Fibroblast of lung (primary cell): ENCODE measurements at places on chromosomes 12 and 14. TPM values are rescaled to one million over a fixed set of nuclear protein-coding genes. Genes with fewer than 3 reads are reported as not detected.

Gene MMP19
- 3.3 and 7.1 TPM in 2 replicates for total RNA-seq

DNA sequence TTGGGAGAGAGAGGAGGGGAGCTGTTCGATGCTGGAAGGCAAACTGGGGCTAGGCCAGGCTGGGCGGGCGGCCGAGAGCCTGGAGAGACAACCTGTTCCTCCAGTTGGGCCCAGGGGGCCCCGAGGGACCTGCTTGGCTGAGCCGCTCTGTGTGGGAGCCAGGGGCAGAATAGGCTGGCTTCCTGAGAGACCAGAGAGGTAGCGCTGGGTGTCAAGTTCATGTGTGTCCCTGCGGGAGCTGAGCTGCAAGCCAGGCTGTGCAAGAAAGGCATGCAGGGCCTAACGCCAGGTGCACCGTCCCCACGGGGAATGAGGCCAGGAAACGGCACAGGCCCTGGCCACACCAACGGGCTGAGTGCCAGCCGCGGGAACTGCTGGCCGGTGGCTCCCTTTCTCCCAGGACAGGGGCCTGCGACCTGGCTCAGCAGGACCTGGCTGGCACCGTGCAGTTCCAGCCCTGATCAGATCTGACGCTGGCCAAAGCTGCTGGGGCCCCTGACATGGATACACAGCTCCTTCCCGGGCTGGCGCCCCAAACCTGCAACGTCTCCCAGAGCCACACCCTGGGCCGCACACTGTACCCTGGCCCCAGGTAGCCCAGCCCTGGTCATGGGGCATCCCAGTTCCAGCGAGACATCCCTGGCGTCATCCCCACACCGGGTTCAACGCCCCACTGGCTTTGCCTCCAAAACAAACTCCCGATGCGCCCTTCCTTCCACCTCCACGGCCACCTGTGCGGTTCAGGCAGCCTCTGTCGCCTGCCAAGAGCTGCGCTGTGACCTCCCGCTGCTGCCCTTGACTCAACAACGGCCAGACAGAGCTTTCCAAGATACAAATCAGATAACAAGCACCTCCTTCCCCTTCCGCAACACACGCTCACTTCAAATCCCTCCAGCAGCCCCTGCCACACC, 65.0 kb downstream of the RFLNA start:
- H3K4me1 ChIP-seq = no peaks in the 10 kb centered on the region
- no peak for DNase-seq
- no peaks in the 10 kb centered on the region for H3K27me3 ChIP-seq

- H3K27me3 ChIP-seq = no peaks in the 10 kb centered on the region
- H3K4me1 ChIP-seq = peaks cover 3% of the 10 kb centered on the region
- peak overlapping the region; percentile 92 for H3K4me3 ChIP-seq
- no peaks in the 10 kb centered on the region for H3K36me3 ChIP-seq
- DNase-seq = peak; percentile 66
Measured at GRCh38 chr12:31589904-31590641, 863 bp downstream of the DENND5B start.

GRCh38 chr14:76268700-76269099, 107.2 kb upstream of the ESRRB start:
- no peak for DNase-seq
- H3K36me3 ChIP-seq = no peaks in the 10 kb centered on the region
- no peak overlapping the region for H3K4me3 ChIP-seq
- peaks cover 6% of the 10 kb centered on the region for H3K27me3 ChIP-seq

DNA sequence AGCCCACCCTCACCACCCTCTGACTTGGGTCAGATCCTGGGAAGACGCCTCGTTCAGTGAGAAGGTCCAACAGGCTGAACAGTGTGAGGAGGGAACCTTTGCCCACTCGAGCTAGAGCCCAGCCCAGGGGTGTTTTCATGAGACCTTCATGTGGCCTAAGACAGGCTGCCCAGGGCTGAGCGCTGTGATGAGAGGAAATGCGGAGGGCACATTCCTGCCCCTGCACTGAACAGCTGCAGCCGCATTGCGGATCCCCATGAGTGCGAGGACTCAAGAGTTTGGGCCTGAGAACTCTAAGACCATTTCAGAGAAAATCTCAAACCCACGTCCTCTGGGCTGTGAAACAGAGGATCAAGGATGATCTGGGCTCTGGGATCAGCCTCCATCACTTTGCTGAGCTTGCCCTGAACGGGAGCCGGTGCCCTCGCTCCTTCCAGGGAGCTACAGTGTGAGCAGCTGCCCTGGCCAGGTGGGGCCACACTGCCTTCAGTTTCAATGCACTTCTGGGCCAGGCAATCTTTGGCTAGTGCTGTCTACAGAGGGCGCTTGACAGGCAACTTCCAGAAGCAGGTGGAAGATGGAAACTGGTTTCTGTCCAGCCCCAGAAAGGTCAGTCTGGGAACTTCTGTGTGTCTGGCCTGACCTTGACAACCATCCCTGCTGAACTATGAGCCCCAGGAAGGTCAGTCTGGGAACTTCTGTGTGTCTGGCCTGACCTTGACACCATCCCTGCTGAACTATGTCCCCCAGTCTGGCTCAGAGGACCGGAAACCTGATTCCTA, 43.5 kb upstream of the P2RX7 start:
- peaks cover 2% of the 10 kb centered on the region for H3K27me3 ChIP-seq
- DNase-seq = no peak
- H3K4me3 ChIP-seq = no peak overlapping the region
- no peaks in the 10 kb centered on the region for H3K36me3 ChIP-seq
- no peak overlapping the region for H3K27ac ChIP-seq
- no peaks in the 10 kb centered on the region for H3K4me1 ChIP-seq

GRCh38 chr12:53005215-53005985, 856 bp upstream of the EIF4B start:
- peaks cover 2% of the 10 kb centered on the region for H3K4me1 ChIP-seq
- no peaks in the 10 kb centered on the region for H3K27me3 ChIP-seq
- H3K4me3 ChIP-seq = peak overlapping the region; percentile 88
- H3K27ac ChIP-seq = peak overlapping the region; percentile 89

Gene SIX4
- total RNA-seq = 9.2 and 18.3 TPM in 2 replicates

DNA sequence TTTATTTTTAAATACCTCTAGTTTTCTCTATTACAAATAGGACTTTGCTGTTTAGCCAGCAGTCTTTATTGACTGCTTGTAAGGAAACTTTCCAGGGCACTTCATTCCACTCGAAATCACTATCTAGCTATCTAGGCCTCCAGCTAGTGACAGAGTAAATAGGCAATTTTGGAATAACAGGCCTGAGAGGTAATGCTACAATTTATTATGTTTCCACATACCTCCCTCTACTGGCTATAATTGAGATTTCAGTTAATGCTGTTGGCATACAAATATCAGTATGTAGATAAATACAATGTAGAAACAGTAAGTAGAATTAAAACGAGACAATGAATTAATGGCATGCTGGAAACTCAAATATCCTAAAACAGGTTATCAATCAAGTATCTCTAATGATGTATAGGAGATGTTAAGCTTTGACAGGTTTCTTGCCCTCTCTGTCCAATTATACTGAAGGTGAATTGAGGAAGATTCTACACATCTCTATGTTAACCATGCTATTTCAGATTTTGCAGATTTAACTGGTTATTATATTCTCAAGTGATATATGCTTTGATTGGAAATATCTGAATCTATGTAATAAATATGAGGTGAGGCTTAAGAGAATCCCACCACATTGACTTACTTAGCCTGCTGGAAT, 7.2 kb downstream of the DTD2 start:
- no peaks in the 10 kb centered on the region for H3K4me1 ChIP-seq
- peaks cover 1% of the 10 kb centered on the region for H3K36me3 ChIP-seq
- peak; percentile 65 for DNase-seq
- H3K4me3 ChIP-seq = no peak overlapping the region
- H3K27ac ChIP-seq = no peak overlapping the region

Gene SLC17A8
- not detected in 2 replicates for total RNA-seq

Gene KCNA5
- not detected in 2 replicates for total RNA-seq

- H3K4me3 ChIP-seq = no peak overlapping the region
- peak overlapping the region; percentile 46 for H3K27ac ChIP-seq
- H3K4me1 ChIP-seq = no peaks in the 10 kb centered on the region
- DNase-seq = peak; percentile 95
- no peaks in the 10 kb centered on the region for H3K36me3 ChIP-seq
- H3K27me3 ChIP-seq = no peaks in the 10 kb centered on the region
Measured at GRCh38 chr12:121949648-121950397, 31.4 kb downstream of the CFAP251 start.

DNA sequence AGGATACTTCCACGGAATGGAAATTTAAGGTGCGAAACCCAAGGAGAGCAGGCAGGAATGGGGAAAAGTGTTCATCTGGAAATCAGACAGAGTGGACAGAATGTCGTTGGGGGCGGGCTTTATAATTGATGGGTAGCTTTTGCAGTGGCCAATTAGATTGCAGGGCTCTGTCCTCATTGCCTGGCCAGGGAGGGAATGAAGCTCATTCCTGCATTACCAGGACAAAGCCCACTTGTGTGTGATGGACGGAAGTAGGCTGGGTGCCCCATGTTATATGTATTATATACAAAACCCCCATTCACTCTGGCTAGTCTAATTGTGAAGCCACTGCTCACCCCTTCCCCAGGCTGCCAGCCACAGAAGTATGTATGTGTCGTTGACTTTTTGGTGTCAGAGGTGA, 23.6 kb downstream of the ZNF664 start:
- H3K27ac ChIP-seq = no peak overlapping the region
- peaks cover 12% of the 10 kb centered on the region for H3K4me1 ChIP-seq
- no peak for DNase-seq
- H3K4me3 ChIP-seq = no peak overlapping the region
- no peaks in the 10 kb centered on the region for H3K27me3 ChIP-seq

GRCh38 chr14:24251880-24252288, 9.5 kb upstream of the TINF2 start:
- H3K36me3 ChIP-seq = no peaks in the 10 kb centered on the region
- DNase-seq = no peak
- no peak overlapping the region for H3K27ac ChIP-seq
- no peak overlapping the region for H3K4me3 ChIP-seq

GRCh38 chr14:105026033-105026785, 5.3 kb upstream of the CDCA4 start:
- H3K27me3 ChIP-seq = no peaks in the 10 kb centered on the region
- H3K4me1 ChIP-seq = peaks cover 8% of the 10 kb centered on the region
- no peak for DNase-seq
- H3K4me3 ChIP-seq = no peak overlapping the region
- no peak overlapping the region for H3K27ac ChIP-seq

DNA sequence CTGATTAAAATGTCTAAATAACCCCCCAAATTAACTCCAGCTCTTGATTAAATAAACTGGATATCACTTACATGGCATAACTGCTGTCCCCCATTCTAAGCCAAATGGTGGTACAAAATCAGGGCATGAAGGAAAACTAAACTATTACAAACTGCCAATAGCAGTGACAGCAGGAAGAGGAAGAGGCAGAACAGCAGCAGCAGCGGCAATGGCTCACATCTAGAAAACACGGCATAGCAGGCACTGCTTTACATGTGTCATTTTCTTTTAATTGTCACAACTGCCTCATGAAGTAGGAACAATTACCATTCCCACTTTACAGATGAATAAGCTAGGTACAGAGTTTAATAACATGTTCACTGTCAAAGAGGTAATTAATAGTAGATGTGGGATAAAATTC, 92.0 kb downstream of the EPS8 start:
- H3K4me3 ChIP-seq = no peak overlapping the region
- H3K36me3 ChIP-seq = no peaks in the 10 kb centered on the region
- peaks cover 23% of the 10 kb centered on the region for H3K4me1 ChIP-seq
- no peak overlapping the region for H3K27ac ChIP-seq

- no peak overlapping the region for H3K4me3 ChIP-seq
- no peaks in the 10 kb centered on the region for H3K4me1 ChIP-seq
- H3K27me3 ChIP-seq = no peaks in the 10 kb centered on the region
Measured at GRCh38 chr12:106715582-106715981, 58.9 kb upstream of the RIC8B start.

DNA sequence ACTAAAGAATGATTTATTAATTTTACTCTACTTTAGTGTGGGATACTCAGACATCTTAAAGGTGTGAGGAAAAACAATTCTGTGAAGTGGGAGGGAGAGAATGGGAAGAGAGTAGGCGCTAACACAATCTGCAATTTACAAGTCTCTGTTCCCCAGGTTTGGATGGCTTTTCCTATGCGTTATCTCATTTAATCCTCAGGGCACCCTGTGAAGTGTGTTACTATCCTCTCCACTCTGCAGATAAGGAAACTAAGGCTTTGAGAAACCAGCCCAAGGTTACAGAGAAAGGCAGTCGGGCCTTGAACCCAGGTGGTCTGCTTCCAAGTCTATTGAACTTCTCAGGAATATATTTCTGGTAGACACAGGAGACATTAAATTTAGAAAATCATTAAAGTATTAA, 36.2 kb upstream of the TUBA1C start:
- no peak for DNase-seq
- no peak overlapping the region for H3K27ac ChIP-seq
- H3K4me1 ChIP-seq = peaks cover 12% of the 10 kb centered on the region
- H3K36me3 ChIP-seq = no peaks in the 10 kb centered on the region

DNA sequence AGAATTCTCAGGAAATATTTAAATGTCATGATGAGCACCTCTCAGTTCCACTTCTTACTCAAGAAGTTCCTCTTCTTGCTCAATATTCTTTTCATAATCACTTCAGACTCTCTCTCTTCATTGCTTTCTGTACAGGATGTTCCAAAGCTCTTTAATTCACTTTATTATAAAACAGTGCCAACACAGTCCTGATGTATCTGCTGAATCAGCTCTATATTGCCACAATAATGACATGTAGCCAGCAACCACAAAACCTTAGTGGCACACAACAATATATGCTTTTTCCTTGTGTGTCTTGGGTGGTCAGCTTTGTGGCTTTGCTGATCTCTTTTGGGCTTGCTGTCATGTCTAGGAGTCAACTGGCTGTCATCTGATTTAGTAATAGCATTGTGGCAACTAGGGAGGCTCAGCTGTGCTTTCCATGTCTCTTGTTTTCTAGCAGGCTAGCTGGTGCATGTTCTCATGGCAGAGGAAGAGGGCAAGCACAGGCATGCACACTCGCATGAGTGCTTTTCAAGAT, 52.8 kb upstream of the SLC2A13 start:
- H3K27me3 ChIP-seq = no peaks in the 10 kb centered on the region
- H3K36me3 ChIP-seq = no peaks in the 10 kb centered on the region
- no peaks in the 10 kb centered on the region for H3K4me1 ChIP-seq
- no peak overlapping the region for H3K27ac ChIP-seq

GRCh38 chr12:94401326-94401725, 58.3 kb downstream of the CEP83 start:
- no peaks in the 10 kb centered on the region for H3K27me3 ChIP-seq
- no peak overlapping the region for H3K27ac ChIP-seq
- H3K36me3 ChIP-seq = no peaks in the 10 kb centered on the region
- no peak for DNase-seq
- no peak overlapping the region for H3K4me3 ChIP-seq

Gene GUCY2C
- total RNA-seq = not detected in 2 replicates

Gene KCNH5
- 0.83 and 1.0 TPM in 2 replicates for total RNA-seq

Gene GALNT8
- total RNA-seq = under 0.01 TPM in 2 replicates

Gene LDHB
- 628 and 699 TPM in 2 replicates for total RNA-seq

GRCh38 chr14:75805646-75806045, 144.6 kb downstream of the TTLL5 start:
- no peaks in the 10 kb centered on the region for H3K4me1 ChIP-seq
- H3K27ac ChIP-seq = no peak overlapping the region
- no peaks in the 10 kb centered on the region for H3K36me3 ChIP-seq
- no peak overlapping the region for H3K4me3 ChIP-seq
- no peak for DNase-seq

GRCh38 chr12:106973545-106973944, 13.4 kb downstream of the MTERF2 start:
- H3K27ac ChIP-seq = no peak overlapping the region
- H3K27me3 ChIP-seq = no peaks in the 10 kb centered on the region
- H3K4me3 ChIP-seq = no peak overlapping the region
- H3K36me3 ChIP-seq = peaks cover 6% of the 10 kb centered on the region
- H3K4me1 ChIP-seq = peaks cover 10% of the 10 kb centered on the region

Gene LHX5
- not detected in 2 replicates for total RNA-seq
